ENCODE measurements at places on chromosomes 7 and 10.

DNA sequence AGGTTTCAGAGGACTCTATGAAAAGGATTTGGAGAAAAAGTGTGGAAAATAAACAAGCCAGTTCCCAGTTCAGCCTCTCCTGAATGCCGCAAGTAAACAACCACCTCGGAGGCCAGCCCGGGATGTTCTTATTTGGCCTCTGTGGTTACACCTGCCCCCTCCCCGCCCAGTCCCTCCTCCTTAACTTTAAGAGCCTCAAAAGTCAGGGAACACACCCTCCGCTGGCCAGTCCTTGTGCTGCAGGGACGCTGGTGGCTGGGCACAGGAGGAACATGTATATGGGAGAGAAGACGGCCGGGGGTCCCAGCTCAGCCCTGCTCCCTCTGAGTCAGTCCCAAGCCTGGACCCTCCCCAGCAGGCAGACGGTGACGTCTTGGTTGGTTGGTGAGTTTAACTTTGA, 6.1 kb downstream of the CHST3 start:
- DNase-seq: no peak

GRCh38 chr10:102988404-102989314, 70.6 kb downstream of the CNNM2 start:
- no peak for DNase-seq

GRCh38 chr7:141114029-141114664, 40.3 kb downstream of the TMEM178B start:
- DNase-seq: no peak

DNA sequence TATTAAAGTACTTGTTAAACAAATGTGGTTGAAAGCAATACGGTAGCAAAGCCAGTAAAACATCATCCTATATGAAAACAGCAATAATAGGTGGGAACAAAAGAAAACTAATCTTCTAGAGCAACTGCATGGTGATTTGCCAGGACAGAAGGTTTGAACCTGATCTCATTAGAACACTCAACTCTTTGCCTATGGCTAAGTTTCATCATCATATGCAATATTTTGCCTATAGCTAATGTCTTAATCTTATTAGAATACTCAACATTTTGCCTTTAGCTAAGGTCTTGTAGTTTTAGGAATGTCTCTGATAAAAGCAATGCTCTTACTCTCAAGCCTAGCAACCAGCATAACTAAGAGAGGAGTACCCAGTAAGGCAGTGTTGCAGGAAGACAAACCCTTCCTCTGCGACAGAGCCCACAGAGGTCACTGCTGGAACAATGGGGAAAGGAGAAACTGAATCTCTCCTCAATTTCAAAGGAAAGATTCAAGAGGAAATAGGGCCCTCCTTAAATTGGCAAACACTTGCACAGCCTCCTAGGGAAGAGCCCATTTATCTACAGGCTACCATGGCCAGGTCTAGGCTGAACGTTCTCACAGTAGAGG, 38.3 kb downstream of the CADPS2 start:
- no peak for DNase-seq

- no peak for DNase-seq
Observed at GRCh38 chr10:79310911-79311573, 36.2 kb upstream of the PPIF start.

GRCh38 chr7:157925383-157925875, 588.6 kb downstream of the DNAJB6 start:
- no peak for DNase-seq

DNA sequence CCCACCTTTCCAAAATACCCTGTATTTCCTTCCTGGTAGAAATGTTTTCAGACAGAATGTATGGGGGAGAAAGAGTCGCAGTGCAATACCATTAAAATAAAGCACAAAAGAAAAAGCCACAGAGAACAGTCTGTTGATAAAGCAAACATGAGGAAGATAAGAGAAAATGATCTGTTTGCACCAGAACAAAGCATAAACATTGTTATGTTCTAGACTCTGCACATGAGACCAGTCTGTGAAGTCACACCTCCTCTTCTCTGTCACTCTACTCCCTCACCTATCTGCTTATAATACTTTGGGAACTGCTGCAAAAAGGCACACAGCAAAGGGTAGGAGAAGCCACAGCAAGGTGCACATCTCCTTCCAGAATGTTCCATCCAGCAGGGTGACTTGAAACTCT, 67.2 kb upstream of the LRGUK start:
- DNase-seq: no peak

DNA sequence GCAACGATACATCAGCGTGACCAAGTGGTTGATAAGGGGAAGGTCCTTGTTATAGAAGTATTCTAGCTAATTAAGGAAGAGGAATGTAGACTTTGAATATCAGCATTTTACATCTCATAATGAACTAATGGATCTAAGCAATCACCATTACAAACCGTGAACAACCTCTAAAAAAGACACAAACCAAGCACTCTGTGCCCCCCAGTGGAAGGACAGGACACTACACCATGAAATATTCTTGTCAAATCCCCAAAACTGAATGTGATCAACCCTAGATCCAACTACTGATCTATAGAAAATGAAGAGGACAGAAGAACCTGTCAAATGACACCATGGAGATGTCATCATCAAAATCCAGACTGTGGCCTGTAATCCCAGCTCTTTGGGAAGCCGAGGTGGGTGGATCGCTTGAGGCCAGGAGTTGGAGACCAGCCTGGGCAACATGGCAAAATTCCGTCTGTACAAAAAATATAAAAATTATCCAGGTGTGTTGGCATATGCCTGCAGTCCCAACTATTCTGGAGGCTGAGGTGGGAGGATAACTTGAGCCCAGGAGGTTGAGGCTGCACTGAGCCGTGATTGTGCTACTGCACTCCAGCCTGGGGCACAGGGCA, 111.3 kb upstream of the CARD11 start:
- peak; percentile 5 for DNase-seq

- DNase-seq: no peak
Observed at GRCh38 chr10:133257489-133258065, 19.1 kb downstream of the ADAM8 start.
